GM12865 (cell line): ENCODE measurements at places on chromosomes 11 and 22.
A peak's percentile ranks its signal among the peaks of the same experiment; 100 is the strongest.

- peak; percentile 88 for DNase-seq
Measured at GRCh38 chr11:14764579-14765527, 121.2 kb downstream of the PDE3B start.

DNA sequence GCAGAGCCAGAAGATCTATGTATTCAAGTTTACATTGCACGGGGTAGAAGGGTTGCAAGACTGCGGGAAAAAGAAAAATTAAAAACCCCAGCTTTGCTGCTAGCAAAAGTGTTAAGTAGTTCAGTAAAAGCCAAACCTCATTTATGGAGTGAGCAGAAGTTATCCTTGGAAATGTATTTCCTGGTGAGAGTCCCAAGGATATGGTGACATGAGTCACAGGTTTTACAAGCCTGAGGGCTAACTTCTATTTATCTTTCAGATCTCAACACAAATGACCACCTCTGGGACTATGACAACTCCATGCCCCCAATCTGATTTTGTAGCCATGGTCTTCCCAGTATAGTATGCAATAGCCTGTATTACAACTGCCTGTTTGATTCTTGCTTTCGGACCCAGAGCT lies 26.1 kb downstream of the ABTB2 start:
- no peak for DNase-seq

DNA sequence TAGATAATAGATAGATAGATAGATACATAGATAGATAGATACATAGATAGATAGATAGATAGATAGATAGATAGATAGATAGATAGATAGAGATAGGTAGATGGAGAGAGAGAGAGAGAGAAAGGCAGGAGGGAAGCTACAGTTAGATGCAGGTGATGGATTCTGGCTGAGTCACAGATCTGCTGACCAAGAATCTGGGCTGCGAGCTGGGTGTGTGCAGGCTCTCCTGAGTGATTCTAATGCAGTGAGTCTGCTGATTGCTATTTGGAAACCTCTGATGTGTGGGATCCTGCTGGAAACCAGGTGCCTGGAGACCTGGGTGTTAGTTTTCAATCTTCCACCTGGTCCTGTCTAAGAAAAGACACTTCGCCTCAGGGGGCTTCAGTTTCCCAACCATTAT lies 1441.8 kb downstream of the TBC1D22A start:
- DNase-seq, result no peak

- no peak for DNase-seq
Measured at GRCh38 chr11:811446-812245, 1.9 kb downstream of the RPLP2 start.
